Bronchus fibroblast of lung (primary cell): ENCODE measurements at places on chromosomes 2 and 18. TPM values are rescaled to one million over a fixed set of nuclear protein-coding genes. Genes with fewer than 3 reads are reported as not detected.

Gene IL36RN
- not detected in 2 replicates for total RNA-seq

Gene LYPD6B
- total RNA-seq = under 0.01 TPM in 1 of 2 replicates, not detected in the other

Gene AOX1
- total RNA-seq = 27.8 and 36.7 TPM in 2 replicates

Gene PIAS2
- total RNA-seq = 6.7 and 8.1 TPM in 2 replicates

Gene TSPYL6
- not detected in 2 replicates for total RNA-seq

Gene VWA3B
- not detected in 2 replicates for total RNA-seq

Gene UGT1A5
- not detected in 2 replicates for total RNA-seq

Gene KDSR
- total RNA-seq = 27.2 and 29.1 TPM in 2 replicates

Gene TTN
- total RNA-seq = under 0.01 and 0.17 TPM in 2 replicates

Gene KLHL29
- total RNA-seq = 2.5 TPM in 2 replicates
